GM13976 (cell line): ENCODE measurements at places on chromosomes 6 and 20.

- no peak for DNase-seq
These were observed 39.1 kb upstream of the SIRT5 start for GRCh38 chr6:13535306-13535705.

DNA sequence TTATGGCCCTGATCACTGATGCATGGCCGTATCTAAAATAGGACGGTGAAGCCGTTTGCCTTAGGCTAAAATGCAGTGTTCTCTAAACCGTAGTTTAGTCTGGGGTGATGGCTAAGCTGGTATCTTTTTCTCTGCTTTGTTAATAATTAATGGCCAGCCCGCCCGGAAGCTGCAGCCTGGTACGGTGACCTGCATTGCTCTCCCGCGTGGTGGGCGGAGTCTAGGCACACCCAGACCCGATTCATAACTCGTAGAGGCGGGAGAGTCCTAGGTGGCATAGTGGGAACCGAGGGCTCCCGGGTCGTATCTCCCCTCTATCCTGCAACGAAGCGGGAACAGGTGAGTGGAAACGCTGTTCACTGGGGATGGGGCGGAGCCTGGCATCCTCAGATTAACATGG lies 5.5 kb downstream of the CDH4 start:
- DNase-seq, result no peak

DNA sequence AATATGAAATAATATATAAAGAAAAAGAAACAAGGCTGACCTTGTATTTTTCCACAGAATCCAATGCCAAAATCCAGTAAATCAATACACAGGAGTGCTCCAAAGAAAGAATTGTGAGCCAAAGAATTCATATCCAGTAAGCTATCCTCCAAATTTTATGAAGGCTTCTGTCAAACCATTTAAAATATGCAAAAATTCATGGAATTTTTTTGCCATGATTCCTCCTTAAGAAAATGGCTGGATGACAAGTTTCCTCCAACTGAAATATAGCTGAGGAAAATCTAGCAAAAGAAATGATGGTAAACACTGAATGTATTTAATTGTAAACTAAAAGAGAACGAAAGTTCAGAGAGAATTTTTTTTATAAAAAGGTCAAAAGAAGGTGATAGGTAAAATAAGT lies 290.3 kb downstream of the UBE3D start:
- no peak for DNase-seq

- peak; percentile 68 for DNase-seq
These were observed 1.2 kb upstream of the C6orf62 start for GRCh38 chr6:24720131-24720603.

DNA sequence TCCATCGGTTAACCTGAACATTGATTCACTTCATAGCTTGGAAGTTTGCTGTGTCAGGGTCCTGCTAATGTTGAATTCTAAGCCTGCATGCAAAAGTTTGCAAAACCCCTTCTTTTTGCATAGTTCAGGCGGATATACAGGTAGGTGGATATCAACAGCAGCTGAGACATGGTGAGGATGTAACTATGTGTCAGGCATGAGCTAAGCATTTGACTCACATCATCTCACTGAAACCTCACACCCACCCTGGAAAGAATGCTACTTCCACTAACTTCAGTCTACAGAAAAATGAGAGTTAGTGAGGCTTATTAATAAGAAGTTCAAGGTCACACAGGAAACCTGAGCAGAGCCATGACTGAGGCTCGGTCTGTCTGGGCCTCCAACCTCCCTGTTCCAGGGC lies 276.9 kb downstream of the BMP7 start:
- no peak for DNase-seq

GRCh38 chr6:119240257-119241110 lies 109.1 kb downstream of the MAN1A1 start:
- DNase-seq, result no peak

DNA sequence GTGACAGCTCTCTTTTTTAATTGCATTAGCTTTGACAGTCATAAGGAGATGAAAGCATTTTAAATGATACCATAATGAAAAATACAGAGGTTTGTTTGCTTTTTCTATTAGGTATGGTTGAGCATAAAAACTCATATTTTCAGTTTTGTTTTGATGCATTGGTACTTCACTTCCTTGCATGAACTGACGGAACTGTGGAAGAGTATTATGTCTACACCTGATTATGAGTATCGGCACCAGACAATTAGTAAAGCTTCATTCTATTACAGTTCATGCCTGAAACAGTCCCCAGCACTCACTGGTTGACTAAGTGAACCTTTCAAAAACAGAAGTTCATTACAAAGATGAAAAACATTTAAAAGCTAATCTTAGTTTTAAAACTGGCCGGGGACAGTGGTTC lies 593.0 kb downstream of the GRIK2 start:
- DNase-seq, result no peak

DNA sequence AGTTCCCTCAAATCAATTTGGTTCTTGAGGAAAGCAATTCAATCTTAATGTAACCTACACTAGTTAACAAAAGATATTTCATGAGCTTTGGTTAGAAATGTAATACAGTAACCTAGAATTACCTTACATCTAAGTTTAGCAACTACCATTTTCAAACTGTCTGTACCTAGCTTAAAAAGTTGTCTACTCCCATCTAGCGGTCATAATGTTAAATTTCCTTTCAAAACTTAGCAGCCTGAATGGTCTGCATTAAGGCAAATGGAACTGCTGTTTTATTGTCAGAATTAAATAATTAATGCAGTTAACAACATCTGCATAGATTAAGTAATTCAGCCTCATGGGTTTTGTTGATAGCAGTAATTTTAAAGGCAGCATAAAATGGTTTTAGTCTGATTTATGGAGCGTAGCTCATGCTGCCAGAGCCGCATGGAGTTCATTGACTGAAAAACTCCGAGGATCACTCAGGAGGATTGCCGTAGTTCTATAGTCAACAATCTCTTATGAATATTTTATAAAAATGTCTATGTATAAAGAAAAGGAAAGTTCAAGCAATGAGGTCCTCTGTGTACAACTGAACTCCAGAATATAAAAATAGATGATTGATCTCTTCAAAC lies 485.4 kb upstream of the MANEA start:
- no peak for DNase-seq

GRCh38 chr6:131164506-131164905 lies 29.2 kb downstream of the AKAP7 start:
- DNase-seq, result no peak

- DNase-seq, result no peak
These were observed 26.1 kb downstream of the POPDC3 start for GRCh38 chr6:105153676-105154075.

GRCh38 chr6:165571721-165572132 lies 91.3 kb downstream of the PDE10A start:
- peak; percentile 24 for DNase-seq

DNA sequence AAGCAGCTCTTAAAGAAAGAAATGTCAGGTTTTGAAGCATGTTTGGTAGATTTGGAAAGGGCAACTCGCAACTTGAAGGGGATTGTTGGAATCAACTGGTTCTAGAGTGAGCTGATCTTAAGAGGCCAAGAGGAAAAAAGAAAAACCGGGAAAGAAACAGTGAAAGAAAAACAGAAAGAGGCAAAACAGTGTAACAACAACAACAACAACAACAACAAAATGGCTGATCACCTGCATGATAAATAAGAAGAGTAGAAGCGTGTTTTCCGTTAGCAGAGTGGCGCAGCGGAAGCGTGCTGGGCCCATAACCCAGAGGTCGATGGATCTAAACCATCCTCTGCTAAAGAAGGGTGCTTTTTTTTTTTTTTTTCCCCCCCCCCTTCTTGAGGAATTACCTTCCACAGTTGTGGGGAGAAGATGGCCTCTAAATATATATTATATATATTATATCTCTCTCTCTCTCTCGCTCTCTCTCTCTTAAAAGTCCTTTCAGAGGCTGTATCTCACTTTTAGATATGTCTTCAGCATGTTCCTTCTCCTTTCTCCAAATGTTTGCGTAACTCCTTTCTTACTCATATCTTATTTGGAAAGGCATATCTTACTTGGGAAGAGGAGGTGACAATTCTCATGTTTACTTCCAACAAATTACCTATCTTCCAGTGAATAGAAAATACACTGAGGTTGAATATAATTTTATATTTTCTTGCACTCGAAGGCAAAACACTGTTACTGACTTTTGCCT lies 134.4 kb downstream of the OR2B2 start:
- no peak for DNase-seq

- DNase-seq, result peak; percentile 63
These were observed 259.0 kb downstream of the FOXC1 start for GRCh38 chr6:1868561-1869261.
